ENCODE measurements at places on chromosomes 12 and 14. TPM values are rescaled to one million over a fixed set of nuclear protein-coding genes. Genes with fewer than 3 reads are reported as not detected.

DNA sequence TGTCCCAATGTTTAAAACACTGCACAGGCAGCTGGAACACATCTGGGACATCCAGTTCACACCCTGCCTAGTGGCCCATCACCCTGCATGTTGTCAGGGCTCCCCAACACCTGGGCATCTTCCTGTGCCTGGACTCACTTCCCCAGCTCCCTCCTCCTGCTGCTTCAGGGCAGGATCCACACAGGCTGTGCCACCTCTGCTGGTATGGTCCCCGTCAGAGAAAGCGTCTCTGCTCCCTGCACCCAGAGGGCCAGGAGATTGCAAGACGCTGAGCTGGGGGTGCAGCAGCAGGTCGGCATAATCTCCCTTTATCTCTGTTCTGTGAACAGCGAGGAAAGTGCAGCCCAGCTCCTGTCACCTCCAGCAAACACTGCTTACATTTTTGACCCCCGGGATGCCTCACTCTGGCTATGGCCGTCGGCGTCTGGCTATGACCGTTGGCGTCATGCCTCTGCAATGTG, 124.3 kb downstream of the ADGRD1 start:
- peak; percentile 35 for DNase-seq

The ZDHHC22 gene
- total RNA-seq: not detected

GRCh38 chr14:38199076-38199475, 8.6 kb upstream of the SSTR1 start:
- DNase-seq: no peak

DNA sequence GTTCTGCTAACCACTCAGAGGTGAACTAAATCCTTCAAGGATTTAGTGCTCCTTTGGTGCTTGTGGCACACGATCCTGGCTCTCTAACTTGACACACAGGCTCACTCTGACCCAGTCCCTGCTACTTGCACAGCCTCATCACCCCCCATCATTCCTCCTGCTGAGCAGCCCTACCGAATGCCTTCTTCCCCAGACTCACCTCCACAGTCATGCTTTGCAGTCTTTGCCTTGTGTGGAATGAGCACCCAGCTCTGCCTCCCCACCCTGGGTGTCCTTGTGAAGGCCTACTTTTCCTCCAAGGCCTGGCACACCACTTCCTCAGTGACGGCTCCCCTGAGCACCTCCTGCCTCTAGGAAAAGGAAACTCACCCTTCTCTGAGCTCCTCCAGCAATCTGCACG, 7.9 kb upstream of the TINF2 start:
- no peak for DNase-seq

DNA sequence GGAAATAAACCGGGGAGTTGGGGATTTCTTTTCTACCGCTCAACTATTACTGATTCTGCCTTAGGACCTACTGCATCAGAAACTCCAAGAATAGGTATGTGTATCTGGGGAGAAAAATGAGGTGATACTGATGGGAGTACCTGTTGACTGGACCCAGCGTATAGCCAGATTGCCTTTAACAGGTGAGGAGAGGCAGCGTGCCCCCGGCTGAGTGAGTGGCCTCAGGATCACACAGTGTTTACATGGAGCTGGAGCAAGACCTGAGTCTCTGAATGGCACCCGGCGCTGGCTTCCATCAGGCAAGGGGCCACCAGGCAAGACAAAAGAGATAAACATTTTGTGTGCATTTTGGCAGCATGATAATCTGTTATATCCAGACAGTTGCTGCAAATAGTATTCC, 496.2 kb downstream of the EGLN3 start:
- no peak for DNase-seq

GRCh38 chr12:110704750-110705149, 15.8 kb upstream of the HVCN1 start:
- DNase-seq: no peak

DNA sequence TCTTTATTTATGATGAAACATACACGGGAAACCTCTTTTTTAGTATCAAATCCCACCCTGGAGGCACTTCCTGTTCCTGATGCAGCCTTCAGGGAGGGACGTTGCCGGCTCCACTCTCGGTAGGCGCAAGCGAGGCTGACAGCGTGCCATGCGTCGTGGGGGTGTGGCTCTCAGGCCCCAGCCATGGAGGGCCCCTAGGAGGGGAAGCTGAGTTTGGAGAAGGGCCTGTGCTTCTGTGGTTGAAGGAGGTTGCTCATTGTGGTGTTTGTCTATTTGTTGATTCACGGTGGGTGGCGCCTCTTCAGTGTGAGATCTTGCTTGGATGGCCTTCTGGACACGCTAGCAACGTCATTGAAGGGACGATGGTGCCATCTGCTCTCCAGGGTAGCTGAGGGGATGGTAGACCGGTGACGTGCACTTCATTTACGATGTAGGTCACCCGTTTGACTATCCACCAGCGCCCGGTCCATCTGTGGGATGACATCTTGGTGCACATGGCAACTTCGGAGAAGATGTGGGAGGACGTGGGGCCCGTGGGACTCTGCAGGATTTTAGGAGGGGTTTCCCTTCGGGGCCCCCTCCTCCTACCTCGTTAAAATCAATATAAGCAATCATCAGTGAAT, 126.3 kb upstream of the RTL1 start:
- DNase-seq: no peak

GRCh38 chr12:80692114-80692513, 15.3 kb upstream of the MYF6 start:
- no peak for DNase-seq

DNA sequence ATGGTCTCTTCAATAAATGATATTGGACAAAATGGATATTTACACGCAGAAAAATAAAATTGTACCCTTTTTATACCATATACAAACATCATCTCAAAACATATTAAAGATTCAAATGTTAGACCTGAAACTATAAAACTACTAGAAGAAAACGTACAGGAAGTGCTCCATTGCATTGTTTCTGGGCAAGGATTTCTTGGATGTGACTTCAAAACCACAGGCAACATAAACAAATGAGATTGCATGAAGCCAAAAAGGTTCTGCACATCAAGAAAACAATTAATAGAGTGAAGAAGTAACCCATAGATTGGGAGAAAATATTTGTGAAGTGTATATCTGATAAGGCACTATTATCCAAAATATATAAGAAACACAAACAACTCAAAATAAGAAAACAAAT, 812.4 kb downstream of the NRXN3 start:
- DNase-seq: no peak

GRCh38 chr12:53056296-53056695, 6.4 kb downstream of the TNS2 start:
- DNase-seq: no peak

GRCh38 chr14:85252011-85252410, 277.9 kb upstream of the FLRT2 start:
- DNase-seq: no peak

DNA sequence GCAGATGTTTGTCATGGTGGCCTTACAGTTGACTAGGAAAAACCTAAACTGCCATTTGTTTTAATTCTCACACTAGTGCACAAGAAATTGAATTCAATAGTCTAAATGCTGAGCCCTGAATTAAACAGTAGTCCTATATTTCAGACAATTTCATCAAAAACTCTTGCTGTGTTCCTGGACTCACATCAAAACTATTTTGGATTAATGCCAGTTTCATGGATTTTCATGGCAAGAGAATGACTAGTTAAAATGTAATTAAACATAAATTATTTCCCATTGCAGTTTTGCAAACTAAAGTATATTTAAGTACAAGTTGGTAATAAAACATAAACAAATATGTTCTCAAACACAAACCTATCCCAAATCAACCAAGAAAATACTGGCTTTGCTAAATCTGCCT, 468.0 kb upstream of the PRICKLE1 start:
- DNase-seq: no peak

The C12orf50 gene
- total RNA-seq: 0.10 TPM

DNA sequence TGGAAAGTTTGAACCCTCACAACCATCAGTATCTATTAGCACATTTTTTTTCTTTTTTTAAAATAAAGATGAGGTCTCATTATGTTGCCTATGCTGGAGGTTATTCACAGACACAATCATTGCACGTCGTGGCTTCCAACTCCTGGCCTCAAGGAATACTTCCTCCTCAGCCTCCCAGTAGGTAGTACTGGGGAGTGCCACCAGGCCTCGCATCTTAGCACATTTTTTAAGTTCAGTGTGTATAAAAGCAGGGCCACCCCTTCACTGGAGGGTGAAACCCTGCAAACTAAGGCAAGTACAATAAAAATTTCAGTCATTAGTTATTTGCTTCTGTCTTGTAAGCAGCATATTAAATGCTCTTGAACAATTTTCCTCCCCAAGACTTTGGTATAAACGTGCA, 114.2 kb upstream of the SINHCAF start:
- no peak for DNase-seq

DNA sequence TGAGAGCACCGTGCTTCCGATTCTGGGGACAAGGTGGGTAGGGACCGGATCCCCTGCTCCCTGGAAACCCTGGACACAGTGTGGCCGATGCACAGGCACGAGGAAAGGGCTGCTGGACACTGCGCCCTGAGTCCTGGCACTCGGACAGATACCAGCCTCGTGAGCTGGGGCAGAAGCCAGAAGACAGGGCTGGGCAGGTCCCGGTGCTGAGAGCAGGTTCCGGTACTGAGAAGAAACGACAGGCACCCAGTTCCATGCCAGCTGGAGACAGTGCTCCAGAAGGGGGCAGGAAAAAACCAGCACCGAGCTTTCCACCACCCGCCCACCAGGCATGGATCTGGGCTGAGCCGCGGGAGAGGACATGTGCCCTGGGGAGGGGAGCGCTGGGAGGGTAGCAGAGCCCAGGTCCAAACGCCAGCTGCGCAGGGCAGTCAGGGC, 6.5 kb downstream of the XRCC3 start:
- DNase-seq: no peak

The HOXC10 gene
- total RNA-seq: 8.5 TPM

DNA sequence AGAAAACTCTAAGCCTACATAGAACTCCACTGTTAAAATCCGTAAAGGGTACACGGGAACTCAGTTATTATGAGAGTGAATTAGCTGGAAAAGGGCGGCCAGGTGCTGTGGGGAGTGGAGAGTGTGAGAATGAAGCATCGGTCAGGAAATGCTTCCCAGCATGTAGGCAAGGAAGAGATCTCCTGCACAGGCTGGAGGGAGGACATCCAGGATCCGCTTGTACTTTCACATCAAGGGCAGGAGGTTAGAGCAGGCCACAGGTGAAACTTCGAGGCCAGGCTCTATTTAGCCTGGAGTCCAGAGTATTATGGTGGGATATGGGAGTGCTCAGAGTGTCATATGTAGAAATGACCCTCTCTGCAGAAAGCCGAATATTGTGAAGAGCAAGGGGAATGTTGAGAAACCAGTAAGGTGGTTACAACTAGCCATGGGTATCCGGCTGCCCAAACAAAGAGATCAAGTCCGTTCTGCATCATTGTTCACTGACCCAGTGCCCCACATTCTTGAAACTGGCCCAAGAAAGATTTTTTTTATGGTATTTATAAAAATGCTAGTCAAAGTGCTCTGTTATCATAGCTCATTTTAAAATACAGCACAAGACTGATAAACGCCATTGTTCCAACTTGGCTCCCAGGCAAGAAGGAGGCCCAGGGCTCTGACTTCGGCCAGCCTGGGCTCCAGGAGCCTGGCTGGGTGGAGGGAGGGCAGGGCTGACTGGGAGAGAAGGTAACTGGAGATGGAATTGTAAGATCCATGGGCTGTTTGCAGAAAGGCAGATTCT, 79.4 kb upstream of the HIF1A start:
- DNase-seq: no peak

DNA sequence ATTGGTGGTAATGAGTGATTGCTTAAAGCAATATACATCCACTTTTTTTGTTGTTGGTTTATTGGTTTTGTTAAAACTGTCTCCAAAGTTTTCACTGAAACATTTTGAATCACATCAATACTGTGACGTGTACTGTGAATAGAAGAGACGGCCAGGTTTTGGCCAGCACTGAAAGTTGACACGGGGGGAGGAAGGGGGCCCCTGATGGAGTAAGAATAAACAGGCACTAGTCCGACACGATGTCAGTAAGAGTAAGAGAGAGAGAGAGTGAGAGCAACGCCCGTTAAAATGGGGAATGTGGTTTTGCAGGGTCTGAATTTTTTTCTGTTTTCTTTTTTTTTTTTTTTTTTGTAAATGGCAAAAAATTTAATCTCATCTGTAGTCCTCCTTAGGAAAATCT, 14.7 kb downstream of the PEBP1 start:
- DNase-seq: no peak

DNA sequence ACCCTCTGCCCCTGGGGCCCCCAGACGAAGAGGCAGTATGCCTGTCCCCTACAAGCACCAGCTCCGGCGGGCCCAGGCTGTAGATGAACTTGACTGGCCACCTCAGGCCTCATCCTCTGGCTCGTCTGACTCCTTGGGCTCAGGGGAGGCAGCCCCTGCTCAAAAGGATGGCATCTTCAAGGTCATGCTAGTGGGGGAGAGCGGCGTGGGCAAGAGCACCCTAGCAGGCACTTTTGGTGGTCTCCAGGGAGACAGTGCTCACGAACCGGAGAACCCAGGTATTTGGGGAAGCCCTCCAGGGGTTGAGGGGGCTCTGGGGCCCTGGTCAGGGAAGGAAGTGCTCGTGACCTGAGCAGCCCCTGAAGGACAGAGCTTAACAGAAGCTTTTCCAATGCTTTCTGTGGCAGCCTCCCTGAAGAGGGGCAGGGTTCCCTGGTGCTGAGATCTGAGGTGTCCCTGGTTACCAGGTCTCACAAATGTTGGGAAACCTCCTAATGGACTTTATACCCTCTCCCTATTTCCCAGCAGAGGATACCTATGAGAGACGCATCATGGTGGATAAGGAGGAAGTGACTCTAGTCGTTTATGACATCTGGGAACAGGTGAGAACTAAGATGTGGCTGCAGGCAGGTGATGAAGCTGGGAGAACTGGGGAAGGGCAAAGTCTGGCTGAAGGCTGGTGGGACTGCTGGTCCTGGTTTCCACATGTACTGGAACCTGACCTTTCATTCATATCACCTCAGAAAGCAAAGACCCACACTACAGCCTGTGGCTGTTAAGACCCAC, 1.9 kb downstream of the REM2 start:
- DNase-seq: no peak

The CLEC14A gene
- 18.6 TPM for total RNA-seq

- no peak for DNase-seq
These were observed 7.0 kb downstream of the NIN start for GRCh38 chr14:50823762-50824636.

The ZNF664 gene
- 90.5 TPM for total RNA-seq

The TAC3 gene
- total RNA-seq: not detected

DNA sequence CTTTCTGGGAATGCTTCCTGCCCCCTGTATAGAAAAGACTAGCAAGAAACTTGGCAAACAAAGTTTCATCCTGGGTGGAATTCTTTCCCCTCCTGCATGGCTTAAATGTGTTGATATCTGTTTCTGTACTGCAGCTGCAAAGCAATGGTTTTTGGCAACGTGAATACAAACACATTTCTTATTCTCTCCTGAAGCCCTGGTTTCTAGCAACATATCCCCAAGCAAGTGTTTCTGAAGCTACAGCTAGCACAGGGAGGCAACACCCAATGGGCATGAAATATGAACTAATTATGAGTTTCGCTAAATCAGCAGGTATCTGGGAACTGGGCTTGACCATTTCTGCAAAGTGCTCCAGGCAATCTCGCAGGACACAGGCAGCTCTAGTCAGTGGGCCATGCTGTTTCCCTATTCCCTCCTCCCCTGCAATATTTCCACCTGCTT, 392.3 kb upstream of the TMPO start:
- no peak for DNase-seq

The ADAM21 gene
- total RNA-seq: not detected

The LRRC43 gene
- total RNA-seq: 0.86 TPM

- DNase-seq: no peak
These were observed 37.1 kb downstream of the FUT8 start for GRCh38 chr14:65449647-65450046.
